ENCODE measurements at places on chromosomes 1 and 21.

DNA sequence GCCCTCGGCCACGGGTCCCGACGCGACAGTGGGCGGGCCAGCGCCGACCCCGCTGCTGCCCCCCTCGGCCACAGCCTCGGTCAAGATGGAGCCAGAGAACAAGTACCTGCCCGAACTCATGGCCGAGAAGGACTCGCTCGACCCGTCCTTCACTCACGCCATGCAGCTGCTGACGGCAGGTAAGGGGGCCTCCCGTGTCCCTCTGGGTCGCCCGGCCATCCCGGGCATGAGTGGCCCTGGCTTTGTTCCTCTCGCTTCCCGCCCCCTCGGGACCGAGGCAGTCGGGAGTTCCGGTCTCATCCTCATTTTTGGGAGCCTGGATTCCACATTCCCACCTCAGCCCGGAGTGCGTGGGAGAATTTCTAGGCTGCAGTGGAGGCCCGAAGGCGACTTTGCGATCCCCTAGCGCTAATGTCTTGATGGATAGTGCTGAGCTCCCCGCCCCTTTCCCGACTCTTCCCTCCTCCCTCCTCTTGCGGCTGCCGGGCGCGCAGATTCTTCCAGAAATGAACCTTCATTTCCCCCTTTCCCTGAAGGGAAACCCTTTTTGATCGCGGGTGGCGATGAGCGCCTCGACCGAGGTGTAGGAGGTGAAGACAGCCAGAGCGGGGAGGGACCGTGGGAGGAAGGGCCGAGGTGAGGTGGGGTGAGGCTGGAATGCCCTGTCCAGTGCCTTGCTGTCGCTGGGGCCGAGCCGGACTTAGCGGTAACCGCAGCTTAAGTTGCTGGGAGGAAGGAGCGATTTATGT is 705 bp downstream of the KHDRBS1 start:
- H3K4me1 ChIP-seq: peaks cover 17% of the 10 kb centered on the region
- H3K4me3 ChIP-seq: peak overlapping the region; percentile 93
- peak overlapping the region; percentile 95 for H3K27ac ChIP-seq
- no peaks in the 10 kb centered on the region for H3K36me3 ChIP-seq
- peak; percentile 16 for DNase-seq
- H3K27me3 ChIP-seq: no peaks in the 10 kb centered on the region

DNA sequence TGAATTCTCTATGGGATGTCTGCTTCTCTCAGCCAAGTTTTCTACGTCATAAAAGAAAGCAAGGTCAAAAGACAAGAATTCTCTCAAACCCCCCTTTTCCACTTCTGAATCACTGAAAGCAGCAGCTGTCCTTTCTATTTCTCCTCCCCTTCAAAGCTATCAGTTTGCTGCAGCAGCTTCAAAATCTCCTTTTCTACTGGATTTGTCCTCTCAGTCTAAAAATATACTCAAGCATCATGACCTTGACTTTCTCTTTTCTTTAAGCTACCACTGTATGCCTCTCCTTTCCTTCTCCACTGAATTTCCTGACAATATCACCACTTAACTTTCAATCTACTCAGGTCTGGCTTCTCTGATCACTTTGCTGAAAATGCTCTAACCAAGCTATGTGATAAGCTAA is 1.9 kb downstream of the WDR64 start:
- no peaks in the 10 kb centered on the region for H3K4me1 ChIP-seq
- no peak overlapping the region for H3K27ac ChIP-seq
- peaks cover 2% of the 10 kb centered on the region for H3K27me3 ChIP-seq
- no peak overlapping the region for H3K4me3 ChIP-seq
- H3K36me3 ChIP-seq: no peaks in the 10 kb centered on the region

DNA sequence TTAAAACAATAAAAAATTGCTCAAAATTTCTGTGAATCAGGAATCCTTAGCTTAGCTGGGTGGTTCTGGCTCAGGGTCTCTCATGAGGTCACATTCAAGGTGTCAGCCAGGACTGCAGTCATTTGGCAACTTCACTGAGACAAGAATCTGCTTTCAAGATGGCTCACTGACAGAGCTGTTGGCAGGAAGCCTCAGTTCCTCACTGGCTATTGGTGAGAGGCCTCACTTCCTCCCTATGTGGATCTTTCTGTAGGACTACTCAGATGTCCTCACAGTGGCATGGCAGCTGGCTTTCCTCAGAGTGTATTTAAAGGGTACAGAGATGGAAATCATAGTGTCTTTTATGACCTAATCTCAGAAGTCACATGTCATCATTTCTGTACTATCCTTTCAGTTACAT is 785.7 kb downstream of the ADGRL2 start:
- H3K4me3 ChIP-seq: no peak overlapping the region
- no peaks in the 10 kb centered on the region for H3K27me3 ChIP-seq
- DNase-seq: no peak
- H3K4me1 ChIP-seq: no peaks in the 10 kb centered on the region
- no peaks in the 10 kb centered on the region for H3K36me3 ChIP-seq

DNA sequence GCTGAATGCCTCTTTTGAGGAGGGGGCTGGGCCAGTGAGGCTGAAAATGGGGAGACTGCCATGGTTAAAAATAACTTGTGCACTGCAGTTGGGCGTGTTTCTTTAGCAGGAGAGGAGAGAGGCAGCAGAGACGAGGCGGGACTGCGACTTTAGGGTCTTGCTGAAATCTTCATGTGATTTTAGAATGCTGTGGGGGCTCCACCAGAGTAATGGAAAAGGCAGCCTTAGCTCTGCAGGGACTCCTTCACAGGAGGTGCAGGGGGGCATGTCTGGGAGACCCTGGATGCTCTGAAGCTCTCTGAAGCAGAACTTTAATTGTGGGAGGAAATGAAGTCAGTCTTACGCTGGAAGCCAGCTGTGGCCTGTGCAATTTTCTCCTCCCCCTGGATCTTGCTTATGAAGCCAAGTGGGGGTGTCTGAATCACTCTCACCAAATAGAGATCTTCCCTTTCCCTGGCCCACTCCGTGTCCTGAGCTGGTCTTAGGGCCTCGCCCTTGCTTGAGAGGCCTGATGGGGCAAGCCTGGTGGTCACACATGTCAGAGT is 60.8 kb downstream of the NDUFS5 start:
- peaks cover 12% of the 10 kb centered on the region for H3K4me1 ChIP-seq
- peak overlapping the region; percentile 11 for H3K27ac ChIP-seq
- H3K4me3 ChIP-seq: no peak overlapping the region
- DNase-seq: peak; percentile 71
- peaks cover 18% of the 10 kb centered on the region for H3K27me3 ChIP-seq
- no peaks in the 10 kb centered on the region for H3K36me3 ChIP-seq

DNA sequence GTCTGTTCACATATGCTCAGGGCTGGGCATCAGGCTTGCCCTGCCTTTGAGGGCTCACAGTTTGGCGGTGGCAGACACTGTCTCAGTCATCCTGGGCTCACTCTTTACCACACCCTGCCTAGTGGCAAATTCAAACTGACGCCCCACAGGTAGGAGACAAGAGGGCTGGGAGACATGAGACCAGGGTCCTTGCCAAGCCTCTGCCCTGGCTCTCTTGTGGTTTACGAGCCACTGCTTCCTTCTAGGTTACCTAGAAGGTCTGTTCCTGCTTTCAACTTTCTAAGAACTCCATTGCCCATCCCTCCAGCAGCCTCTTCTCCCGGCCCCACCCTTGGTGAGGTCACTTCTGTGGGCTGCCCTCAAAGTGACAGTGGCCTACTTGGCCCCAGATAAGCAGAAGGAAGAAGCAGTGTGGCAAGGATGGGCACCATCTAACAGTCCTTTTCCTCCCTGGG is 10.5 kb downstream of the KIF21B start:
- H3K4me3 ChIP-seq: no peak overlapping the region
- no peak overlapping the region for H3K27ac ChIP-seq
- H3K27me3 ChIP-seq: no peaks in the 10 kb centered on the region
- peaks cover 25% of the 10 kb centered on the region for H3K4me1 ChIP-seq
- DNase-seq: no peak

DNA sequence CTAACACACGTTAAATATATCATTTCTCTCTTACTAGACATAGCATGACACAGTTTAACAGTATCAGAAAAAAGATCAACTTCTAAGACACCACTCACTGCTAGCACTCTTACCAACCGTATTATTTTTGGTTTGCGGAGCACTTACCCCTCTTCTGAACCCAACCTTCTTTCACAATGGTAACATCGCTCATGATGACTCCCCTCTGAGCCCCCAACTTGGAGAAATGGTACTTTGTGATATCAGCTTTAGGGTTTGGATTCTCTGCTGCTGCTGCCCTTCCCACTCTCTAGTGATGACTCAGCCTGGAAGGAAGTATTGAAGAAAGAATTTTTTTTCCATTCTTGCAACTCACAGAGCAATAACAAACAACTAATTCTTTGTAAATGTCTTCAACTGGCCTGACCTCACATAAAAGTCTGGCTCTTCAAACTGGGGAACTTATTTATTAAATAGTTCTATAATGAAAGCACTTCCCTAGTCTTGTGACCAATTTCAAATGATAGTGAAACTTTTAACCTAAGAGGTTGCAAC is 7.0 kb downstream of the AKT3 start:
- H3K27me3 ChIP-seq: no peaks in the 10 kb centered on the region
- peak; percentile 81 for DNase-seq
- H3K27ac ChIP-seq: peak overlapping the region; percentile 58
- no peaks in the 10 kb centered on the region for H3K36me3 ChIP-seq
- peak overlapping the region; percentile 51 for H3K4me3 ChIP-seq

DNA sequence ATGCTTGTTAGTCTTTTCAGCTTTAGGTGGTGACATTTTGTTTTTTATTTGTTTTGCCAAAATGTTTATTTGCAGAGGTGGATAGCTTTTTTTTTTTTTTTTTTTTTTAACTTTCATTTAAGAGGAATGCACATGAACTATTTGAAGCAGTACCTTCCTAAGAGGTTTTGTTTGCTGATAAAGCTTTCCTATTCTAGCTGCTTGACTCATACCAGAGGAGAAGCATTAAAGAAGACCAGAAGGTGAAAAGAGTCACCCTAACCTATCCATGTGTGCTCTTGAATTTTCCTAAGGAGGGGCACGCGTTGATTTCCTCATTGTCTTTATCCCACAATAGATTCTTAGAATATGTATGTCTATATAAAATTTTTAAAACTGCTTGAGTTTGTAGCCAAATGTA is 57.7 kb downstream of the PRDM2 start:
- H3K27me3 ChIP-seq: no peaks in the 10 kb centered on the region
- H3K4me3 ChIP-seq: no peak overlapping the region
- H3K4me1 ChIP-seq: peaks cover 11% of the 10 kb centered on the region
- H3K36me3 ChIP-seq: peaks cover 3% of the 10 kb centered on the region

- DNase-seq: peak; percentile 26
- H3K27me3 ChIP-seq: no peaks in the 10 kb centered on the region
- no peak overlapping the region for H3K27ac ChIP-seq
- no peak overlapping the region for H3K4me3 ChIP-seq
Observed at GRCh38 chr1:75203415-75204277, 69.5 kb downstream of the LHX8 start.

DNA sequence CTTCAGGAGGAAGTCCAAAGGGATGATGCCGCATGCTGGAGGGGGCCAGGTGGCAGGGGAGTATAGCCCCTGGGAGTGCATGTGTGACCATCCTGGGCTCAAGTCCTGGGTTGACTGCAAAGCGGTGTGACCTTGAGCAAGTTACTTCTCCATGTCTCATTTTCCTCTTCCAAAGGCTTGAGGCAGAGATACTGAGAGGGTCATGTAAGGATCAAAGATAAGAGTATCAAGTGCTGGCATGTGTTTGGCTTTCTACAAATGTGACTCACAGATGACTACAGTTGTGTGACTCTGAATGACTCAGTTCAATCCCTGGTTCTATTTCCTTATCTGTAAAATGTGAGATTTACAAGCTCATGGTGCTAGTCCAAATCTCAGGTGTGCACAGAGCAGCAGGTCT is 26.1 kb downstream of the PROK1 start:
- peak; percentile 76 for DNase-seq
- no peaks in the 10 kb centered on the region for H3K36me3 ChIP-seq
- peaks cover 11% of the 10 kb centered on the region for H3K27me3 ChIP-seq
- H3K4me1 ChIP-seq: peaks cover 9% of the 10 kb centered on the region
- no peak overlapping the region for H3K4me3 ChIP-seq

DNA sequence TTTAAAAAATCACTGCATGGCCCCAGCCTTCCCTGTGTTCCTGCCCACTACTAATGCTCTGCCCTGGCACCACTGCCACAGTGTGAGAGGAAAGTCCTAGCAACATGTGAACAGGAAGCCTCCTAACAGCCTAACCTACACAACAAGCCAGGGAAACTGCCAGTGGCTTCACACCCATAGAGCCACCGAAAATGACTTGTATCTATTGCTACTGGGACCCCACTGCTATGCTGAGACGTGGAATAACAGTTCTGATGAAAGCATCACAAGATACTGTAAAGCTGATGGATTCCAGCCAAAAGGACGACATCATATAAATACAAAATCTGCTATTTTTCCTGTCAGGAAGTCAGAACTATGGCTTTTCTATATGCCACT is 74.9 kb downstream of the JAK1 start:
- DNase-seq: no peak
- H3K27ac ChIP-seq: no peak overlapping the region
- no peaks in the 10 kb centered on the region for H3K36me3 ChIP-seq
- H3K4me3 ChIP-seq: no peak overlapping the region
- H3K27me3 ChIP-seq: no peaks in the 10 kb centered on the region

DNA sequence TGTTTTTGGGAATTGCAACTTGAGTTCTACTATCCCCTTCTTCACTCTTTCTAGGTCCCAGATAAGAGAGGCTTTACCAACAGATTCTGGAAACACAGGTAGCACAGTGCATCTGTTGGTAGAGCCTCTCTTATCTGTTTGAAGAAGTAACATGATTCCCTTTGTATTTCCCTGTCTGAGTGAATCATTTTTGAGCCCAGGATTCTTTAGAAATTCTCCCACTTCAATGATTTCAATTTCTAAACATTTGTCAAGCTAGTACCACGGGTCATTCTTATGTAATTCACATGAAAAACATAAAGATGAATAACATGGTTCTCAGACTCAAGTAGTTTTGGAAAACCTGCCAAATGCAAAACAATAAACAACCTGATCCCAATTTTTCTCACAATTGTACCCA is 72.0 kb upstream of the DUSP10 start:
- peaks cover 28% of the 10 kb centered on the region for H3K4me1 ChIP-seq
- no peak overlapping the region for H3K4me3 ChIP-seq
- no peaks in the 10 kb centered on the region for H3K27me3 ChIP-seq

DNA sequence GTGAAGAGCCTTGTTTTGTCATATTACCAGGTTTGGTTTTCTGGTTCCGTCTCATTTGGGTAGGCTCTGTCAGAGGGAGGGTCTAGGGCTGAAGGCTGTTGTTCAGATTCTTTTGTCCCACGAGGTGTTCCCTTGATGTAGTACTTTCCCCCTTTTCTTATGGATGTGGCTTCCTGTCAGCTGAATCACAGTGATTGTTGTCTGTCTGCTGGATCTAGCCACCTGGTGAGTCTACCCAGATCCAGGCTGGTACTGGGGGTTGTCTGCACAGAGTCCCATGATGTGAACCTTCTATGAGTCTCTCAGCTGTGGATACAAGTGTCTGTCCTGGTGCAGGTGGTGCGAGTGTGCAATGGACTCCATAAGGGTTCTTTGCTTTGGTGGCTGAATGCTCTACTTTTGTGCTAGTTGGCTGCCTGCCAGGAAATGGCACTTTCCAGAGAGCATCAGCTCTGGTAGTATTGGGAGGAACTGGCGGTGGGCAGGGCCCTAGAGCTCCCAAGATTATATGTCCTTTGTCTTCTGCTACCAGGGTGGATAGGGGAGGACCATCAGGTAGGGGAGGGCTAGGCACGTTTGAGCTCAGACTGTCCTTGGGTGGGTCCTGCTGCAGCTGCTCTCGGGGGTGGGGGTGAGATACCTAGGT is 246.0 kb downstream of the RYR2 start:
- H3K36me3 ChIP-seq: no peaks in the 10 kb centered on the region
- H3K4me3 ChIP-seq: no peak overlapping the region
- no peaks in the 10 kb centered on the region for H3K4me1 ChIP-seq
- no peaks in the 10 kb centered on the region for H3K27me3 ChIP-seq
- no peak for DNase-seq

- H3K36me3 ChIP-seq: no peaks in the 10 kb centered on the region
- no peak overlapping the region for H3K4me3 ChIP-seq
- no peak for DNase-seq
Observed at GRCh38 chr21:31614705-31615104, 44.8 kb upstream of the SOD1 start.

GRCh38 chr1:54815086-54815876 is 14.2 kb upstream of the TTC22 start:
- H3K4me3 ChIP-seq: no peak overlapping the region
- H3K36me3 ChIP-seq: no peaks in the 10 kb centered on the region
- no peaks in the 10 kb centered on the region for H3K4me1 ChIP-seq
